Vagina (tissue), 2 donors: ENCODE measurements at places on chromosomes 5 and 9. TPM values are rescaled to one million over a fixed set of nuclear protein-coding genes. Genes with fewer than 3 reads are reported as not detected.

DNA sequence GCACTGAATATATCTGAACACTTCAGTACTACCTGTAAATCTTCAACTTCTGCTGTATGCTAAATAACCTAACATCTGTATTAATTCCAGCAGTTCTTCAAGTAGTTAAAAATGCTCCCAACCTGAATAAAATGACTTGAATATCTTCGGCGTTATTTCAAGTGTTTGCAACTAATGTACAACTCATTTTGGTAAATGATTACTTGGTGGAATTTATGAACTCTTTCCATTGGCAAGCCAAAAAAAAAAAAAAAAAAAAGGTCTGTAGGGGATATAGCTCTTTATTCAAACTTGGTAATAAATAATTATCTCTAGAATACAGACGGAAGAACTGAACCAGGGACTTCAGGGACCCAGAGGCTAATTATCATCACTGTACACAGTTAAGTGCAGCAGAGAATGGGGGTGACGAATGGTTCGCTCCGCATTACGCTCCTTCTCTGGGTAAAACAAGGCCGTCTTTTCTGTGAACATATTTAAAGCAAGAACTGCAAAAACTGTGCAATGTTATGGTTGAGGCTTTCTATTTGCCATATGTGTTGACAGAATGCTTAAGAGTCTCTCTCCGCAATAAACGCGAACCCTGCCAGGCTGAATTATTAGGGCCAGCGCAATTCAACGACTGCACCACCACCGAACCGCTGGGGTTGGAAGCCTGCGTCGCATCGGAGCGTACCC is 1.9 kb upstream of the ERBIN start:
- H3K4me1 ChIP-seq, result peaks cover 15% of the 10 kb centered on the region
- H3K27ac ChIP-seq, result peak overlapping the region; percentile 95
- H3K27me3 ChIP-seq, result no peaks in the 10 kb centered on the region
- no peaks in the 10 kb centered on the region for H3K36me3 ChIP-seq

DNA sequence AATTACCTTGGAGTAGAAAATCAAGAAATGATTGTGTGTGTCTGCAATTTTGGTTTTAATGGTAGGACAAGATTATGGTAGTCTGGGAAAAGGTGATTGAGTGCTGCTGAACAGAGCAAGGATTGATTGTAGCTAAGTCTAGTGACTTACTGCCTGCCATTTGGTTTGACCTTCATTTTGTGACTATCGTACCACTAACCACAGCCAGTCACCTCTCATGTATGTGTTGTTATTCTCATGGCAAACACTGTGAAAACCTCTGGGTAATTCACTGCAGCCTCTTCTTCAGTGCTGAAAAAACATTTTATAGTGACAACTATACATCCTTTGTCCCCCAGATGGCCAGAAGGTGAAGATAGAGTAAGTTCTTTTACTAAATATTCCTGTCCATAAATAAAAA is 37.5 kb downstream of the CTNNA1 start:
- peaks cover 34% of the 10 kb centered on the region for H3K4me1 ChIP-seq
- H3K27me3 ChIP-seq, result no peaks in the 10 kb centered on the region
- no peaks in the 10 kb centered on the region for H3K36me3 ChIP-seq
- no peak for DNase-seq
- no peak overlapping the region for H3K27ac ChIP-seq
- H3K4me3 ChIP-seq, result no peak overlapping the region

- H3K27ac ChIP-seq, result peak overlapping the region; percentile 88
- H3K27me3 ChIP-seq, result no peaks in the 10 kb centered on the region
- peaks cover 38% of the 10 kb centered on the region for H3K4me1 ChIP-seq
- H3K36me3 ChIP-seq, result peaks cover 13% of the 10 kb centered on the region
These were observed 63.8 kb downstream of the TMOD1 start for GRCh38 chr9:97565262-97565661.

DNA sequence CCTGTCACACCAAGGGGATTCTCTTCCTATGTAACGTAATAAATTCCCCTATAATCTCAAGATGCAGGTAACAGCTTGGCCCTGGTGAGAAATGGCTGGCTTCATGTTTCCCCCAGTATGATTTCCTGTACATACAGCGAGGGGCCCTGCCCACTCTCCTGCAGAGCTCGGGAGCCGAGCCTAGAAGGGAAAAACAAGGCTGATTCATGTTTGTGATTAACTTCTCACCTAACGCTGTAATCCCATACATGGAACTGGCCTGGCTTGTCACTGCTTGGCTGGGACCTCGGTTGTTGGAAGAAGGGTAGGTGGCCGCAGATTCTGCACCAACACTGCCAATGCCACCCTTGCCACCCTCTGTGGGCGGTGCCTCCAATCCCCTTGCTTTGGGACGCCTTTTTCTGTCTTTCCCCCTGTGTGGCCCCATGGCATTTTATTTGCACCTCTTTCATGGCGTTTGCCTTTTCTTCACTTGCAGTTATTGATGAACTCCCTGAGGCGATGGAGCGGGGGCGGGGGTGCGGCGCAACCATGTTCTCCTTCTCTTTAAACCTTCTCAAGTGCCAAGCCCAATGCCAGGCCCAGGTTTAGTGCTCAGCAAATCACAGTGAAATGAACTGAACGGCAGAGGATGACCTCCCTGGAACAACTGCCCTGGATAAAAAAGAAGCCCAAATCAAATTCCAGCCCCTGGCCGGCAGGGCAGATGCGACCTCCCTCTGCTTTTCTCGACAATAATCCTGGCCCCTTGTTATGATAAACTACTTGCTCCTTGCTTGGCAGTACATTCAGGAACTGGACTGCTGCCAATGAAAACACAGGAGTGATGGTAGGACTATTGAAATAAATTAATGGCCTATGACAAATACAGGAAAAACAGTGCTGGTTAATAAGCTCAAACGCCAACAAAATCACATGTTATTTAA is 108.1 kb downstream of the TMEM174 start:
- H3K4me1 ChIP-seq, result peaks cover 23% of the 10 kb centered on the region
- peak overlapping the region; percentile 37 for H3K27ac ChIP-seq
- DNase-seq, result no peak
- H3K27me3 ChIP-seq, result no peaks in the 10 kb centered on the region
- H3K4me3 ChIP-seq, result no peak overlapping the region

- H3K4me3 ChIP-seq, result no peak overlapping the region
- H3K27me3 ChIP-seq, result no peaks in the 10 kb centered on the region
- H3K4me1 ChIP-seq, result no peaks in the 10 kb centered on the region
- H3K27ac ChIP-seq, result no peak overlapping the region
These were observed 56.8 kb downstream of the NUDT12 start for GRCh38 chr5:103505581-103506305.

GRCh38 chr5:2378108-2378507 is 373.4 kb downstream of the IRX2 start:
- H3K4me3 ChIP-seq, result no peak overlapping the region
- H3K27ac ChIP-seq, result no peak overlapping the region
- peak; percentile 61 for DNase-seq
- H3K27me3 ChIP-seq, result no peaks in the 10 kb centered on the region

DNA sequence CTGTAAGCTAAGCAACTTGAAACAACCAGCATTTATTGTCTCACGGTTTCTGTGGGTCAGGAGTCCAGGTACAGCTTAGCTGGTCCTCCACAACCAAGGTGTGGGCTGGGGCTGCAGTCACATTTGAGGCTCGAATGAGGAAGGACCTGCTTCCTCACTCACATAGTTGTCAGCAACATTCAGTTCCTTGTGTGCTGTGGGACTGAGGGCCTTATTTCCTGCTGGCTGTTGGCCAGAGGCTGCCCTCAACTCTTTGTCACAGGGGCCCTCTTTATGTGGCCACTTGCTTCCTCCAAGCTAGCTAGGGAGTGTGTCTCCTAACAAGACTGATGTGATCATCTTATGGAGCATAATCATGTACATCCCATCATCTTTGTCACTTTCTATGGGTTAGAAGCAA is 29.2 kb upstream of the SEMA4D start:
- H3K36me3 ChIP-seq, result no peaks in the 10 kb centered on the region
- no peak for DNase-seq
- peaks cover 16% of the 10 kb centered on the region for H3K4me1 ChIP-seq
- no peaks in the 10 kb centered on the region for H3K27me3 ChIP-seq
- H3K27ac ChIP-seq, result no peak overlapping the region
- no peak overlapping the region for H3K4me3 ChIP-seq

- H3K27me3 ChIP-seq, result no peaks in the 10 kb centered on the region
- H3K27ac ChIP-seq, result no peak overlapping the region
- peaks cover 7% of the 10 kb centered on the region for H3K4me1 ChIP-seq
- no peak overlapping the region for H3K4me3 ChIP-seq
- H3K36me3 ChIP-seq, result no peaks in the 10 kb centered on the region
These were observed 48.1 kb downstream of the GGTA1 start for GRCh38 chr9:121451586-121451985.

- peak overlapping the region; percentile 17 for H3K4me3 ChIP-seq
- H3K27ac ChIP-seq, result peak overlapping the region; percentile 86
- no peaks in the 10 kb centered on the region for H3K36me3 ChIP-seq
- H3K27me3 ChIP-seq, result no peaks in the 10 kb centered on the region
- DNase-seq, result no peak
These were observed 243.4 kb upstream of the KLF4 start for GRCh38 chr9:107732781-107733522.

- H3K4me1 ChIP-seq, result peaks cover 5% of the 10 kb centered on the region
- H3K27ac ChIP-seq, result no peak overlapping the region
- H3K36me3 ChIP-seq, result no peaks in the 10 kb centered on the region
- no peaks in the 10 kb centered on the region for H3K27me3 ChIP-seq
These were observed 27.0 kb downstream of the MSX2 start for GRCh38 chr5:174751154-174752000.

DNA sequence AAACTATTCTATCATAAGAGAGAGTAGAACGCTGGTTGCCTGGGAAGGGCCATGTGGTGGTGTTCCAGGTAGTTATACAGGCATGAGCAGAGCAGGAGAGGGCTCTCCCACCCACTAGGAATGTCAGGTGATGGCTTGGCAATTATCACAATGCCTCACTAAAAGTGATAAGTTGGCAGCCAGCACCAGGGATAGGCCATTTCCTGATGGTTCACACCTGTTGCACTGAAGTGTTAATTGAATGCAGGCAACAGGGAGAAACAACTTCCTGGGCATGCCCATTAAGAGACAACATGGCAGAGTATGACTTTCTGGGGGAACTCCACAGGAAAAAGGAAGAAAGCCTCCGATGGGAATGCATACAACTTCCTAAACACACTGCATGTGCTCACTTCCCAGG is 593.2 kb downstream of the ELAVL2 start:
- no peaks in the 10 kb centered on the region for H3K36me3 ChIP-seq
- no peak overlapping the region for H3K4me3 ChIP-seq
- no peaks in the 10 kb centered on the region for H3K4me1 ChIP-seq
- H3K27me3 ChIP-seq, result no peaks in the 10 kb centered on the region

DNA sequence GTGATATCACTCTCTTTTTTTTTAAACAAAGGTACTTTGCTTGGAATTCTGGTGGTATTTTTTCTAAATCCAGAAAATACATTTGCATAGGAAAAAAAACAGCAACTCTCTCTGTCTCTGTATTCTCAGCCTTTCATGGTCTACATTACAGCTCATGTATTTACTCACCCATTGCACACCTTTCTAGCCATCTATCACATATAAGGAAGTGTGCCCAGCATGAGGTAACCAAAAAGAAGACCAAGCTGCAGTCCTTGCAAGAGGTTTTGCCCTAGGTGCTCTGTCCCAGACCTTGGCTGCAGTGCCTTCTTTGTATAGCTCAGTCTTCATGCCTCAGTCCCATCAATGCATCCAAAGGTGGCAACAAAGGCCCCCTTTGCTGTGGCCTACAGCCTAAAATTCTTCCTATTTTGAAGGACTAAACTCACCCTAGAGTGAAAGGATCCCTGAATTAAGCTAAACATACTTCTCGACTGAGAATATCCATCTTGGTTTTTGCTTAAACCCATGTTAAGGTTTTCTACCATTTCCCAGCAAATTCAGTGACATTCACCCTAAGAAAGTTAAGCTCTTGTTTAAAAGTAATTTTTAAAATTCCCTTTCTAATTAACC is 446.4 kb downstream of the KIF4B start:
- H3K4me1 ChIP-seq, result no peaks in the 10 kb centered on the region
- H3K36me3 ChIP-seq, result no peaks in the 10 kb centered on the region
- no peak overlapping the region for H3K4me3 ChIP-seq
- no peaks in the 10 kb centered on the region for H3K27me3 ChIP-seq

GRCh38 chr5:17511775-17512325 is 6.3 kb upstream of the TAF11L3 start:
- H3K4me1 ChIP-seq, result no peaks in the 10 kb centered on the region
- no peak overlapping the region for H3K27ac ChIP-seq
- H3K36me3 ChIP-seq, result no peaks in the 10 kb centered on the region
- DNase-seq, result no peak
- no peak overlapping the region for H3K4me3 ChIP-seq

DNA sequence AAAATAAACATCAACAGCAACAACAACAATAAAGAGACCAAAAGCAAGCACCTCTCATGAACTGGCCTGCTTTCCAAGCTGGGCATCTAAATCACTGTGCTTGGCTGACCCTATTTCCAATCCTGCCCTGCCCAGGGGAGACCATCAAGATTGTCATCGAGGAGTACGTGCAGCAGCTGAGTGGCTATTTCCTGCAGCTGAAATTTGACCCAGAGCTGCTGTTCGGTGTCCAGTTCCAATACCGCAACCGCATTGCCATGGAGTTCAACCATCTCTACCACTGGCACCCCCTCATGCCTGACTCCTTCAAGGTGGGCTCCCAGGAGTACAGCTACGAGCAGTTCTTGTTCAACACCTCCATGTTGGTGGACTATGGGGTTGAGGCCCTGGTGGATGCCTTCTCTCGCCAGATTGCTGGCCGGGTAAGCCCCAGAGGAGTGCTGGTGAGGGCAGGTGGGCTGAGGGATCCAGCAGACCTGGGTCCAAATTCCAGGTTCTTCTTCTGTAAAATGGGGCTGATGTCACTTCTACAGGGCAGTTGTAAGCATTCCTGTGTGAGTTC is 15.6 kb downstream of the PTGS1 start:
- no peak overlapping the region for H3K4me3 ChIP-seq
- no peak for DNase-seq
- no peaks in the 10 kb centered on the region for H3K4me1 ChIP-seq
- H3K27ac ChIP-seq, result no peak overlapping the region
- no peaks in the 10 kb centered on the region for H3K27me3 ChIP-seq

DNA sequence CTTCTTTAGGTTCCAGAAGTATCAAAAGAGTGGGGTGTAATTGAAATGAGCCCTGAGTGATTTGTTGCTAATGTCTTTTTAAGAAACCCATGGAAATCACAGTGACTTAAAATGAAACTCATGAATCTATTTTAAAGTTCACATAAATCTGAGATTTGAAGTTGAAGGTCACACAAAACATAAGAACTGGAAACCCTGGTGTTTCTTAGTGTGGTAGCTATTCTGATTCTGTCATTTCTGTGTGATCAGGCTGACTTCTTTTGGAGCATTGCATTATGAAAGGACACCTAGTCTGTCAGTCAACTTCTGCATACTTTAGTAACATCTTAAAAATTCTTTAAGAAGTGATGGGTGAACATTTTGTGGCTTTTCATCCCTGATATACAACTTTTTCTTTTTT is 448.8 kb downstream of the TLE4 start:
- no peaks in the 10 kb centered on the region for H3K27me3 ChIP-seq
- H3K27ac ChIP-seq, result no peak overlapping the region
- no peaks in the 10 kb centered on the region for H3K4me1 ChIP-seq
- no peaks in the 10 kb centered on the region for H3K36me3 ChIP-seq
- no peak for DNase-seq

GRCh38 chr5:67142816-67143215 is 53.8 kb downstream of the CD180 start:
- no peak overlapping the region for H3K27ac ChIP-seq
- no peaks in the 10 kb centered on the region for H3K27me3 ChIP-seq
- H3K36me3 ChIP-seq, result no peaks in the 10 kb centered on the region
- no peak overlapping the region for H3K4me3 ChIP-seq

GRCh38 chr5:55187370-55187769 is 14.4 kb upstream of the CDC20B start:
- H3K27ac ChIP-seq, result no peak overlapping the region
- H3K4me3 ChIP-seq, result no peak overlapping the region
- no peak for DNase-seq
- no peaks in the 10 kb centered on the region for H3K4me1 ChIP-seq
- H3K36me3 ChIP-seq, result no peaks in the 10 kb centered on the region
- H3K27me3 ChIP-seq, result no peaks in the 10 kb centered on the region

SMIM3 gene
- 46.7 TPM for total RNA-seq

CEL gene
- total RNA-seq, result 0.74 TPM

SPATA31A3 gene
- total RNA-seq, result not detected
